ENCODE measurements at places on chromosomes 5 and 9. TPM values are rescaled to one million over a fixed set of nuclear protein-coding genes. Genes with fewer than 3 reads are reported as not detected.

Gene ABO
- total RNA-seq, result not detected

Gene PTGS1
- 1.5 TPM for total RNA-seq

Gene FIBCD1
- 12.1 TPM for total RNA-seq

Gene SLC25A2
- not detected for total RNA-seq

Gene TMEM171
- 6.6 TPM for total RNA-seq

Gene RIGI
- total RNA-seq, result 2.4 TPM

Gene GKAP1
- 4.1 TPM for total RNA-seq

Gene ADCY2
- total RNA-seq, result not detected

Gene LCN9
- total RNA-seq, result 0.16 TPM

Gene IL3
- total RNA-seq, result not detected

Gene F2RL1
- total RNA-seq, result 262 TPM

Gene IFNK
- not detected for total RNA-seq

Gene EPB41L4A
- total RNA-seq, result 2.5 TPM

Gene SNCB
- total RNA-seq, result 1.2 TPM

Gene THBS4
- total RNA-seq, result 0.23 TPM

Gene FAM174A
- 13.0 TPM for total RNA-seq

Gene CSF1R
- total RNA-seq, result 0.22 TPM

Gene PCSK5
- total RNA-seq, result 1.5 TPM

Gene FCN2
- not detected for total RNA-seq

Gene TOPORS
- total RNA-seq, result 15.8 TPM

Gene OR1J2
- total RNA-seq, result not detected

Gene DAPK1
- 20.9 TPM for total RNA-seq

Gene OR13F1
- not detected for total RNA-seq

Gene WDR31
- total RNA-seq, result 1.1 TPM

Gene PTGES
- 149 TPM for total RNA-seq

Gene SLC25A46
- total RNA-seq, result 25.5 TPM

Gene MLLT3
- total RNA-seq, result 16.2 TPM

Gene ST6GALNAC4
- 17.0 TPM for total RNA-seq

Gene FOXD4
- total RNA-seq, result 0.23 TPM

Gene CBY3
- total RNA-seq, result not detected

Gene SPINK1
- 0.63 TPM for total RNA-seq

Gene CDHR2
- total RNA-seq, result 0.12 TPM

Gene SLF1
- 10.1 TPM for total RNA-seq

Gene DOCK2
- total RNA-seq, result 2.0 TPM

Gene CFAP77
- total RNA-seq, result 0.12 TPM

Gene C5orf52
- total RNA-seq, result not detected
